ENCODE measurements at places on chromosomes 1 and 21. TPM values are rescaled to one million over a fixed set of nuclear protein-coding genes. Genes with fewer than 3 reads are reported as not detected.

GRCh38 chr1:223645903-223646302, 19.6 kb downstream of the CAPN8 start:
- no peaks in the 10 kb centered on the region for H3K4me1 ChIP-seq
- DNase-seq = no peak
- H3K36me3 ChIP-seq = no peaks in the 10 kb centered on the region
- H3K27ac ChIP-seq = no peak overlapping the region
- peaks cover 51% of the 10 kb centered on the region for H3K27me3 ChIP-seq

DNA sequence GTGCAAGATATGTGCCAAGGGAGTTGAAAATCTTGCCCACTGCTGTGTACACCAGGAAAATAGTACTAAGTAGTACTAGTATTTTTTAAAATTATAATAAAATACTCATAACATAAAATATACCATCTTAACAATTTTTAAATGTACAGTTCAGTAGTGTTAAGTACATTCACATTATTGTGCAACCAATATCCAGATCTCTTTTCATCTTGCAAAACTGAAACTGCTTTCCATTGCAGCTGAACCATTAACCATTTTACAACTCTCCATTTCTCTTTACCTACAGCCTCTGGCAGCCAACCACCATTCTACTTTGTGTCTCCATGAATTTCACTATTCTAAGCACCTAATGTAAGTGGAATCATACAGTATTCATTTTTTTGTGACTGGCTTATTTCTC, 19.3 kb upstream of the RAB3GAP2 start:
- H3K27me3 ChIP-seq = peaks cover 1% of the 10 kb centered on the region
- no peak for DNase-seq
- H3K4me1 ChIP-seq = peaks cover 26% of the 10 kb centered on the region
- H3K27ac ChIP-seq = no peak overlapping the region
- H3K36me3 ChIP-seq = no peaks in the 10 kb centered on the region

GRCh38 chr1:21077085-21077484, 99.6 kb downstream of the EIF4G3 start:
- H3K27ac ChIP-seq = peak overlapping the region; percentile 80
- H3K27me3 ChIP-seq = no peaks in the 10 kb centered on the region
- H3K4me3 ChIP-seq = no peak overlapping the region
- peaks cover 44% of the 10 kb centered on the region for H3K4me1 ChIP-seq

DNA sequence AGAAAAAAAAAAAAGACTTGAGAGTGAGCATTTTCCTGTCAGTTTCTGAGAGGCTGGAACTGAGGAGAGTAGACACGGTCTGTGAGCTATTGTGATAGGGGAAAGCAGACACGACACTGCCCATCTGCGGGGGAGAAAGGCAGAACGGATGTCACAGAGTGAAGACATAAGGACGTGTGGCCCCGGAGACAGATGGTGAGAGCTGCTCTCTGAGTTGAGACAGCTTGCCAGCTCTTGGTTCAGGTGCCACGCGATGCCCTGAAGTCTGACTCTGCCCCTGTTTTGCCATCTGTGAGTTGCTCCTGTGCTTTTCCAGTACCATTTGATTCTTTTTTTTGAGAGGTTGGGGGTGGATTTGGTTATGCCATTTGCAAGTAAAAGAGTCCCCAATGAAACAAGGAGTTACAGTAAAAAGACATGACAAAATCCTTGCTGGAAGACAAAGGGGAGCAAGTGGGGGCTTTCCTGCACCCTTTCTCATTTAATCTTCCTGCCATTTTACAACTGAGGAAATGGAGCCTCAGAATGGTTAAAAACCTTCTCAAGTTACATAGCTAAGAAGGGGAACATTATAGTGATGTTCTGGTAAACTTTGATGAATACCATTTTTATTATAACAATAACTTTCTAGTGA, 128.9 kb upstream of the DNAH14 start:
- no peak for DNase-seq
- H3K4me1 ChIP-seq = peaks cover 8% of the 10 kb centered on the region
- H3K27ac ChIP-seq = no peak overlapping the region
- no peaks in the 10 kb centered on the region for H3K36me3 ChIP-seq
- H3K4me3 ChIP-seq = no peak overlapping the region

DNA sequence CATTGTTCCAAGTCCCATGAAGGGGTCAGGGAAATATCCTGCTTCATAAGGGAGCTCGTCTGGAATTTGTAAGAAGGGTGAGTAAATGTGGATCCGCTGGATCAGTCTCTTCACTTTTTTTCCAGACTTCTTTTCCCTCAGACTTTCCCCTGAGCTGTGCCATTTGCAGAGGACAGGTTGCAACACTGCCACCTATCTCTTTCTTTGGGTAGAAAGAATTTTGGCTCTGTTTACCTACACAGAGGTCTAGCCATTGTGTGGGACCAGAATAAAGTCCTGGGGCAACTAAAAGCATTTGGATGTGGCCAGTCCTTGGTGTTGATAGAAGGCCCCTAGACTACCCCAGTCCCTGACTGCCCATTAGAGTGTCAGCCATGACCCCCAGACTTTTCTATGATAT, 1146.7 kb upstream of the PRMT6 start:
- no peak for DNase-seq
- no peaks in the 10 kb centered on the region for H3K27me3 ChIP-seq
- H3K27ac ChIP-seq = no peak overlapping the region
- H3K4me3 ChIP-seq = no peak overlapping the region
- no peaks in the 10 kb centered on the region for H3K4me1 ChIP-seq

DNA sequence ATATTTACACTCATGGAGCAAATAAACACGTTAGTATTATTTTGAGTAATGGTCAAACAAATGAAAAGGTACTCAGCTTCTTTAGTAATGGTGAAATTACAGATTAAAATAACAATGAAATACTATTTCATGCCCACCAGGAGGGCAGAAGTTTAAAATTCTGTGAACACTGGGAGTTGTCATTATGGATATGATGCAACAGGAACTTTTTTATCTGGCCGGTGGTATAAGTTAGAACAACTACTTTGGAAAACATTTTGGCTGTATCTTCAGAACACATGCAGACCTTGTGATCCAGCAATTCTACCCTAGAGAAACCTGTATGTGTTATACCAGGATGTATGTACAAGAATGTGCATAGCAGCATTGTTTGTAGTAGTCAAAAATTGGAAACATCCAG, 23.2 kb upstream of the PPP1R8 start:
- no peak for DNase-seq
- no peaks in the 10 kb centered on the region for H3K27me3 ChIP-seq
- no peak overlapping the region for H3K27ac ChIP-seq

- no peak for DNase-seq
- H3K36me3 ChIP-seq = no peaks in the 10 kb centered on the region
- H3K4me1 ChIP-seq = peaks cover 20% of the 10 kb centered on the region
These were observed 104.7 kb downstream of the HIVEP3 start for GRCh38 chr1:41813755-41814745.

DNA sequence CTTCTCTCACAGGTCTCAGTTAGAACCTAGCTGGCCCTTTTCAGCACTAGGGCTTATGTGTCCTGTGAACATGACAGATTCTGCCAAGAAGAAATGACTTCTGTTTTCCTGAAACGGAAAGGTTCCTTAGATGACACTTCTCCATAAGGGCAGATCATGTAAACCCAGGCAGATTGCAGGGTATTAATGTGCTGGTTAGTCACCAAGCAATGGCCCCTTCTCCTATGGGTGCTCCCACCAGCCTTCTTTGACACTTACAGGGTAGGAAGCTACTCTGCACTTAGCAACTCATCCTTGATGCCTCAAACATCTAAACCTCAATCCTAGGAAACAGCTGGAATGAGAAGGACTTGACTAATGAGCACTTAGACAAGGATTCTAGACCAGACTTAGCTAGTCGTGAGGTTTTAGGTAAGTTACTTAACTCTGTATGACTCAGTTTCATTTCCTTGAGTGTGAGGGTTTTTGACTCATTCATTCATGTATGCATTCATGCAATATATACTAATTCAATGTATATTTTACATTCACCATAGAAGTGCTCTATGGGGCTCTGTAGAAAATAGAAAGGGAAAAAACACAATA, 74.1 kb upstream of the PLXNA2 start:
- no peaks in the 10 kb centered on the region for H3K36me3 ChIP-seq
- no peak for DNase-seq
- H3K4me1 ChIP-seq = no peaks in the 10 kb centered on the region
- H3K4me3 ChIP-seq = no peak overlapping the region

GRCh38 chr21:37877171-37877570, 39.1 kb downstream of the KCNJ6 start:
- peak; percentile 30 for DNase-seq
- peak overlapping the region; percentile 16 for H3K4me3 ChIP-seq
- peaks cover 33% of the 10 kb centered on the region for H3K4me1 ChIP-seq
- H3K27me3 ChIP-seq = peaks cover 1% of the 10 kb centered on the region
- no peaks in the 10 kb centered on the region for H3K36me3 ChIP-seq
- no peak overlapping the region for H3K27ac ChIP-seq

DNA sequence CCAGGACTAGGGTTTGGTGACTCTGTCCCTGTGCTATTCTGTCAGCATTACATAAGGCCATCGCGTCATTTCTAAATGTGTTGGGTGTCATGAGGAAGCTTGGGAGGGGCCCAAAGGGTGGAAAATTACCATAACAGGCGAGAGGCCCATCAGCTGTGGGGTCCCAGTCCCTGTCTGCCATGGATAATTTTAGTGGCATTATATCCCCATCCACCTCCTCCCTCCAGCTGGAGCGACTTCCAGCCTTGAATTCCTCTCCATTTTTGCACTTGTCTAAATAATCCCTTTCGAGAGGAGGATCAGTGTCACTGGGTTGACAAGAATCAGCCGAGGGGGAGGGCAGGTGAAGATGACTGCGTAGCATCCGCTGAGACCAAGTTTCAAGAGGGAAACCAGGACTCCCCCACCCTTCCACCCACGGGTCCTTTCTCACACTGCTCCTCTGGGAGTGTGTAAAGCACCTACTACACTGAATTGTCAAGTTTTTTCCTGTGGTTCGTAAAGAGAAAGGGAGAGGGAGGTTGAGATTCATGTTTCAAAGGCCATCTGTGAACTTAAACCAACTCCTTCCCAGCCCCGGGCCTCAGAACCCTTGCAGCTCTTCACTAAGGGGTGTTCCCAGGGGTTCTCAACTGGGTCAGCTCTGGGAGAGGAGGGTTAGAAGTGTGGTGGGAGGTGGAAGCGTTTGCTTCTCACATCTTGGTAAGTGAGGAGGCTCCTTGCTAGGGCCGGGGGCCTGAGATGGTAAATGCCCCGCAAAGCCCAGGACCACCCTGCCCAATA, 29.2 kb downstream of the VASH2 start:
- no peak overlapping the region for H3K27ac ChIP-seq
- H3K4me3 ChIP-seq = no peak overlapping the region
- no peak for DNase-seq
- H3K27me3 ChIP-seq = peaks cover 41% of the 10 kb centered on the region
- H3K36me3 ChIP-seq = no peaks in the 10 kb centered on the region
- peaks cover 21% of the 10 kb centered on the region for H3K4me1 ChIP-seq

DNA sequence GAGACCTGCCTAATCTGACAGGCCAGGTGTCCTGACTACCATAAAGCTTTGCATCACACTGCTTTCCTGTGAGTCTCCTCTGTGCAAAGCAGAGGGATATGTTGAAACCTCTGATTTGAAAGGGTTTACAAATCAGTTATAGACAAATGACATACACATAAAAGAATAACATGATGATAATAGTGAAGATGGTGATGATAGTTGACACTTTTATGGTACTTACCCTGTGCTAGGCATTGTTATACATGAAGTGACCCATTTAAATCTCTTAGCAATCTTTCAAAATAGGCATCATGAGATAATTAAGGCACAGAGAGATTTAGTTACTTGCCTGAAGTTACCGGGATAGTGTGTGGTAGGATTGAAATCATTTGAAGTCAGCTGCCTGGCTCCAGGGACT, 34.1 kb upstream of the PKN2 start:
- peaks cover 10% of the 10 kb centered on the region for H3K4me1 ChIP-seq
- no peak overlapping the region for H3K27ac ChIP-seq

- no peak for DNase-seq
- H3K4me1 ChIP-seq = no peaks in the 10 kb centered on the region
- H3K36me3 ChIP-seq = no peaks in the 10 kb centered on the region
- no peak overlapping the region for H3K4me3 ChIP-seq
- peaks cover 4% of the 10 kb centered on the region for H3K27me3 ChIP-seq
- H3K27ac ChIP-seq = no peak overlapping the region
These were observed 155.1 kb downstream of the PTPRU start for GRCh38 chr1:29391362-29391880.

GRCh38 chr1:170927955-170928840, 7.1 kb upstream of the MROH9 start:
- H3K4me3 ChIP-seq = no peak overlapping the region
- H3K36me3 ChIP-seq = peaks cover 4% of the 10 kb centered on the region
- peaks cover 39% of the 10 kb centered on the region for H3K4me1 ChIP-seq
- H3K27me3 ChIP-seq = no peaks in the 10 kb centered on the region
- peak overlapping the region; percentile 89 for H3K27ac ChIP-seq

GRCh38 chr1:41380979-41381691, 19.9 kb downstream of the FOXO6 start:
- no peaks in the 10 kb centered on the region for H3K36me3 ChIP-seq
- H3K27ac ChIP-seq = no peak overlapping the region
- H3K4me1 ChIP-seq = peaks cover 10% of the 10 kb centered on the region
- peaks cover 47% of the 10 kb centered on the region for H3K27me3 ChIP-seq
- H3K4me3 ChIP-seq = no peak overlapping the region

- no peak overlapping the region for H3K27ac ChIP-seq
- no peak overlapping the region for H3K4me3 ChIP-seq
- DNase-seq = no peak
- no peaks in the 10 kb centered on the region for H3K4me1 ChIP-seq
- no peaks in the 10 kb centered on the region for H3K27me3 ChIP-seq
- H3K36me3 ChIP-seq = peaks cover 6% of the 10 kb centered on the region
These were observed 1503.0 kb downstream of the KCNT2 start for GRCh38 chr1:195105281-195105680.

DNA sequence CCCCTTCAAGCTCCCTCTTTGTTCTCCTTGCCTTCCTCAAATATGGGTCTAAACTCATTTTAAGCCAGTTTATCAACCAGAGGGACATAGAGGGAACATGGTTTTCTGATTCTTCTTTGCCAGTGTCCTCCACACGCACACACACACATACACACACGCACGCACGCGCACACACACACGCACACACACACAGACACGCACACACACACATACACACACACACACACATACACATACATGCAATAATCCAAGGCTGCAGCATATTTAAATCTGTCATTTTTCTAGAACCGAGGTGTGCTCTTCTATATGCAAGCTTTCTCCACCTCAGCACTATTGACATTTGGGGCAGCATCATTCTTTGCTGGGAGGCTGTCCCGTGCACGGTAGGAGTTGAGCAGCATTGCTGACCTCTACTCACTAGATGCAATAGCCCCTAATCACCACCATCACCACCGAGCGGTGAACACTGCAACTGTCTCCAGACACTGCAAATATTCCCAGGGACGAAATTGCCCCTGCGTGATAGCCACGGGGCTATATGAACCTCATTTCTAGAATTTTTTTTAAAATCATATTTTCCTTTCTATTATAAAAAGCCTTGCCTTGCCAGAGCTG, 8.0 kb downstream of the TNFRSF9 start:
- H3K4me3 ChIP-seq = no peak overlapping the region
- H3K4me1 ChIP-seq = no peaks in the 10 kb centered on the region
- no peaks in the 10 kb centered on the region for H3K36me3 ChIP-seq
- no peak for DNase-seq
- peaks cover 40% of the 10 kb centered on the region for H3K27me3 ChIP-seq
- H3K27ac ChIP-seq = no peak overlapping the region

- no peak overlapping the region for H3K27ac ChIP-seq
- DNase-seq = no peak
- H3K27me3 ChIP-seq = no peaks in the 10 kb centered on the region
- no peak overlapping the region for H3K4me3 ChIP-seq
- peaks cover 8% of the 10 kb centered on the region for H3K4me1 ChIP-seq
These were observed 697.9 kb downstream of the USP25 start for GRCh38 chr21:16427587-16428087.

The RHD gene
- total RNA-seq = not detected

The FAM78B gene
- not detected for total RNA-seq

The ZNF593OS gene
- not detected for total RNA-seq

The GCSAML gene
- not detected for total RNA-seq

The C1orf185 gene
- total RNA-seq = not detected

The GPR161 gene
- 14.4 TPM for total RNA-seq

The MYOC gene
- not detected for total RNA-seq

The PODN gene
- total RNA-seq = 9.3 TPM

The GPATCH4 gene
- total RNA-seq = 35.8 TPM

The FASLG gene
- not detected for total RNA-seq
